ENCODE measurements at places on chromosomes 12 and 14.

- DNase-seq, result no peak
These were observed 103.2 kb upstream of the VRK1 start for GRCh38 chr14:96693987-96694386.

- no peak for DNase-seq
These were observed 926 bp downstream of the HRK start for GRCh38 chr12:116880213-116880816.

GRCh38 chr12:116563262-116563661 lies 4.1 kb downstream of the MAP1LC3B2 start:
- DNase-seq, result no peak

DNA sequence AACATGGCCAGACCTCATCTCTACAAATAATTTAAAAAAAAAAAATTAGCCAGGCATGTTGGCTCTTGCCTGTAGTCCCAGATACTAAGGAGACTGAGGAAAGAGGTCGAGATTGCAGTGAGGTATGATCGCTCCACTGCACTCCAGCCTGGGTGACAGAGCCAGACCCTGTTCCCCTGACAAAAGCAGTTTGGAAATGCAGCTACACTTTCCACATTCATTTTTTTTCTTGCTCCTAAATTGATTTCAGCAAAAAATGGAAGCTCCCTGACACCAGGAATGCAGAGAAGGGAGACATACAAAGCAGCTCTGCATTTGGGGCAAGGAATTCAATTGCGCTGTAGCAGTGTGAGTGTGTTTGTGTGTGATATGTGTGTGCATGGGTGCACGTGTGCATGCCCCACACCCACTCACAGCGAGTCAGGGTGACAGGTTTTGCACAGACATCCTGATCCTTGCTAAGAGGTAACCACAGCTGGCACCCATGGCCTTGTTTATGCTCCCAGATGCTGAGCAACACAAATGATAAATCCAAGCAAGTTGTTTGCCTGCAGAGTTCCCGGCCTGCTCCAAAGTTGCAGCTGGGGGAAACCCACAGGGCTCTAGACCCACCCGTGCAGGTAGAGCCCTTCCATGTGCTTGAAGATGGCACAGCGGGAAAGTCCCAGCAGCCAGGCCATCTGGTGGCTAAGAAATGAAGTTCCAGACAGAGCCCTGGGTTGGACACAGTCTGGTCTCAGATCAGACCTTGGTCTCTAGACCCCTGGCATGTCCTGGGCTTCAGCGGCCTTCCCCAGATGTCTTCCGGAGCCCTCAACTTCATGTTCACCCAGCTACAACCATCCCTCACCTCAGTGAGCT lies 25.9 kb upstream of the BDKRB2 start:
- DNase-seq, result no peak

DNA sequence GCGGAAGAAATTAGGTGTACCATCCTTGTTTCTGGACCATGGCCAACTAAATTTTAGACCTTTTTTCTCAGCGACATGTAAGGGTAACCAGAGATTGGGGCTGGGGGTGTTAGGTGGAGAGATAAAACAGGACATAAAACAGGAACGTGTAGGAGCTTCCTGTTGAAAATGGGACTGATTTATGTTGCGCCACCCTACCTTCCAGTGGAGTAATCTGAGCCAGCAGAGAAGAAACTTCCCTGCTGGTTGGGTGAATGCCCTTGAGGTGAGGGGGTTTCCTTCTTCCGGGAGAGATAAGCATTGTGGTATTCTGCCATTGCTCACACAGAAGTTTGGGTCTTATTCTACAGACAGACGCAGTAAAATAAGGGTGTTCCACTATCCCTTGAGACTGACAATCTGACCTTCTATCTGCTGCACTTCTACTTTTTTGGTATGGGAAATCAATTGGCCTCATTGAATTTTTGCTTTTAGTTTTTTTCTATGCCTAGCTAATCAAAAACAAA lies 417.6 kb downstream of the PCNX1 start:
- peak; percentile 44 for DNase-seq

DNA sequence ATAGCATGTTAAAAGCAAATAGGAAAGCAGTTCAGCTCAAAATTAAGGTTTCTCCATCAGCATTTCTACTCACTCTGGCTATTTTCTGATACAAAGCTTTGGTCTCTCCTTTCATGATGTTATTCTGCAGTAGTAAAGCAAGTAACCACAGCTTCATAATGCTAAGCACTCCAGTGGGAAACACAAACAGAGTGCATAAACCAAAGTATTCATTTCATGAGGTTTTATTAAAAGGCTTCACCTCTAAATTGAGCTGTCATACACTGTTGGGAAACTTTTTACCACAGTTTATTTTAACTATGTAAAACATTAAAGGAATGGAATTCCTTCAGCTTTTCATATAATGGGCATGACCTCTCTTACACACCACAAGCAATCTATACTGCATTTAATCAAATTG lies 157.9 kb upstream of the LMO3 start:
- no peak for DNase-seq

GRCh38 chr12:62629413-62629812 lies 162.8 kb downstream of the MON2 start:
- no peak for DNase-seq

DNA sequence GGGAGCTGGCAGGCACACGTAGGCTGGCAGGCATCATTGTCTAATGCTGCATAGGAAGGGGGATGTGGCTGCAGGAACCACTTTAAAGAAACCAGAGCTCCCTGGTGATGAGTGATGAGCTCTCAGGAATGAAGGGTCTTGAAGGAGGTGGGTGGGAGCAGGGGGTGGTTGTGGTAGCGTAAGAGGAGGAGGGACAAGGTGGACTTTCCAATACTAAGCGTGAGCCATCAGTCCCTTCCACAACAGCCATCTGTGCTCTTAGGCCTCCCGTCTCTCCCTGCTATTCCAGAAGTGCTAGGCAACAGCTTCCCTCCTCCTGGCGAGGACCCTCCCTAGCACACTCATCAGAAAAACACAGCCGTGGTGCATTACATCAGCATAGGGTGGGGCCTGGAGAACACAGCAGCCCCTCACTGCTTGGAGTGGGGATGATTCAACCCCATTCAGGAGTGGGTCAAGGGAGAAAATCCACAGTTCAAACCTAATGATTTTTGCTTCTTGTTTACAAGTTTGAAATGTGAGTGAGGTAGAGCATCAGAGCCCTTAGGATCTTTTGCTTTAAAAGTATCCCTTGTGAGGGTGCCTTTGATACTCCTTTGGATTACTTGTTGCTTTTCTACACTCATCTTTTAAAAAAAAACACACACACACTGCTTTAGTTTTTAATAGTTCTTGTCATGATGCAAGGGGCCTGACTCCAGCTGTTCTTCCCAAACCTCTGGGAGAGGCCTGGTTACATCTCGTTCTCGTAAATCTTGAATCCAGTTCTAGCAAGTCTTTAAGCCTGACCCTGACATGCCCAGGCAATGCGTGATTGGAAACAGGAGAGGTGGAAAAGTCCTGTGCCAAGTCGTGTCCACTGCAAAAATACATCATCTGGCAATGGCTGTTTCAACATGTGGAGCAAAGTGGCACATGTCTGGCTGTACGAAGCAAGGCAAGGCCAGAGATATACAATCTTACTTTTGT lies 356.4 kb upstream of the DDHD1 start:
- no peak for DNase-seq

GRCh38 chr14:64089920-64090319 lies 204.3 kb downstream of the ESR2 start:
- DNase-seq, result no peak

DNA sequence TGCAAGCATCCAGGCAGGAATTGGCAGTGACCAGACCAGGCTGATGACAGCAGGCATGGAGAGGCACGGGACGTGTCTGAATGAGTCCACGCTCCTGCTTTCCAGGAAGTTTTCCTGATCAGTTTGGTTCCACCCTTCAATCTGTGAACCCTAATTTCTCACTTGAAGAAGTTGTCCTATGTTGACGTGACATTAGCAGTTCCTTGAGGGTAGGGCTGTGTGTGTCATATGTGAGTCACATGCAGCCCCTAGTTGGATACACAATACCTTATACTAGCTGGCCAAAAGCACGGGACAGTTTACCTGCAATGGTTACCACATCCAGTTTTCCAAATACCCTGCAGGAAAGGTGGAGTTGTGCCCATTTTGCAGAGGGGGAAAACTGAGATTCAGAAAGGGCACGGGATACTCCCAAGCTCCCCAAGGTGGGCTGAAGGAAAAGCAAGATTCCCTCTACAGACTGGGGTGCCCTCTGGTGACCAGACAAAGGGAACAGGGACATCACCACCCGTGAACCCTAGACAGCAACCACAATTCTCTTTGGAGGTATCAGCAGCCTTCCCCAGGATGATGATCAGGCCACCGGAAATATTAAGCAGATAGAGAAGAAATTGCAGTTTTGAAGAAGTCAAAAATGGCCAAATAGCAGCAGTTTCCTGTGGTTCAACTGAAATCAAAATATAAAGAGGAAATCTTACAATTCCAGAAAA lies 194.5 kb downstream of the PHETA1 start:
- no peak for DNase-seq

DNA sequence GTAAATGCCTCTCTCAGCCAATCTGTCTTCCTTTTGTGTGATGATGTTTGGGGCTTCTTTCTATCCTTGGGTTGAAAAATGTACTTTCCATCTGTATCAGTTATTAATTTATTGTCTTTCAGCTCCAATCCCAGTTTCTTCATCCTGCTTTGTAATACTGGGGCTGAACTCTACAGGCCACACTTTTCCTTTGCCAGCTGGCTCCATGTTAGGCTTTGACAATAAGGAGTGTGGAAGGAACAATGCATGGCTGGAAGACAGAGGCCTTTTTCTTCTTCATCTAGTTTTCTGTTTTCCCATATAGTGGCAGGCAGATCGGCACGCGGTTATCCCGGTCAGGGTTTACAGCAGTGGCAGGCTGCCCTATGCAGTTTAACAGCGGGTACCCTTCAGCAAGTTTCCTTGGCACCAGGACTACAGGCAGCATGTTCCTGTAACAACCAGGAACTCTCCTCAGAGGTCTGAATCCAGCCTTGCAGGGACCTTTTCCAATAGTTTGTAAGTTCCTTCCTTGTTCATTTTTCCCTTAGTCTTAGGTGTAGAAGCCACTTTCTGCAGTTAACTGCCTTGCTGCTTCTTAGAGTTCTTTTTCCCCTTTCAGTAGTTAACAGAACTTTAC lies 38.5 kb upstream of the CRACR2A start:
- DNase-seq, result no peak

GRCh38 chr12:58923781-58924180 lies 3.5 kb upstream of the LRIG3 start:
- DNase-seq, result no peak

DNA sequence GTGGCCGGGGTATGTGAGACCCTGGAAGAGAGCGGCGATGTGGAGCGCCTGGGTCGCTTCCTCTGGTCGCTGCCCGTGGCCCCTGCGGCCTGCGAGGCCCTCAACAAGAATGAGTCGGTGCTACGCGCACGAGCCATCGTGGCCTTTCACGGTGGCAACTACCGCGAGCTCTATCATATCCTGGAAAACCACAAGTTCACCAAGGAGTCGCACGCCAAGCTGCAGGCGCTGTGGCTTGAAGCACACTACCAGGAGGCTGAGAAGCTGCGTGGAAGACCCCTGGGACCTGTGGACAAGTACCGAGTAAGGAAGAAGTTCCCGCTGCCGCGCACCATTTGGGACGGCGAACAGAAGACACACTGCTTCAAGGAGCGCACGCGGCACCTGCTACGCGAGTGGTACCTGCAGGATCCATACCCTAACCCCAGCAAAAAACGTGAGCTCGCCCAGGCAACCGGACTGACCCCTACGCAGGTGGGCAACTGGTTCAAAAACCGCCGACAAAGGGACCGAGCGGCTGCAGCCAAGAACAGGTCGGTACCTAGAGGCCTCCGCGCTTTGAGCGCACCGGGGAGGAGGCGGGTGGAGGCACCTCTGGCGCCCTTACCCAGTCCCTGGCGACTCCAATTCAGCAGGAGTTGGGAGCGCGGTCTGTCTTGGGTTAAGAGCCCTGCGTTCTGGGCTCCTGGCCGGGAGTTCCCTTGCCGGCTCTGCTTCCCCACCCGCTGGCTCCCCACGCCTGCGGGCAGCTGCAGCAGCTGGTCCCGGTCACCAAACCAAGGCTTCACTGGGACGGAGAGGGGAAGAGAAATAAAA lies 700 bp downstream of the SIX6 start:
- no peak for DNase-seq
